ENCODE measurements at places on chromosomes 16 and 17. TPM values are rescaled to one million over a fixed set of nuclear protein-coding genes. Genes with fewer than 3 reads are reported as not detected.

SRCIN1 gene
- total RNA-seq: under 0.01 TPM

CD300H gene
- total RNA-seq: not detected

KRTAP16-1 gene
- not detected for total RNA-seq

MBTD1 gene
- 15.0 TPM for total RNA-seq

KRTAP4-3 gene
- not detected for total RNA-seq

CARD14 gene
- not detected for total RNA-seq

ZP2 gene
- total RNA-seq: not detected

KRT25 gene
- total RNA-seq: not detected

KRT36 gene
- total RNA-seq: not detected

FSCN2 gene
- total RNA-seq: 1.3 TPM

FAHD1 gene
- total RNA-seq: 86.2 TPM

ARL16 gene
- 35.6 TPM for total RNA-seq

CRISPLD2 gene
- total RNA-seq: 0.38 TPM

TUBG2 gene
- 9.5 TPM for total RNA-seq

ATAD5 gene
- 7.7 TPM for total RNA-seq

CA7 gene
- total RNA-seq: not detected

CLEC18B gene
- 1.3 TPM for total RNA-seq

GCGR gene
- total RNA-seq: not detected

CLEC3A gene
- total RNA-seq: not detected

ABCC6 gene
- under 0.01 TPM for total RNA-seq

TMED6 gene
- total RNA-seq: 0.19 TPM

EVPLL gene
- not detected for total RNA-seq

CPHXL2 gene
- not detected for total RNA-seq

PPP1R27 gene
- total RNA-seq: not detected
